Mesenchymal stem cell (in vitro differentiated cells and primary cell): ENCODE measurements at places on chromosomes 3 and 15.

GRCh38 chr3:134366928-134367811 lies 7.1 kb downstream of the AMOTL2 start:
- no peak for DNase-seq

DNA sequence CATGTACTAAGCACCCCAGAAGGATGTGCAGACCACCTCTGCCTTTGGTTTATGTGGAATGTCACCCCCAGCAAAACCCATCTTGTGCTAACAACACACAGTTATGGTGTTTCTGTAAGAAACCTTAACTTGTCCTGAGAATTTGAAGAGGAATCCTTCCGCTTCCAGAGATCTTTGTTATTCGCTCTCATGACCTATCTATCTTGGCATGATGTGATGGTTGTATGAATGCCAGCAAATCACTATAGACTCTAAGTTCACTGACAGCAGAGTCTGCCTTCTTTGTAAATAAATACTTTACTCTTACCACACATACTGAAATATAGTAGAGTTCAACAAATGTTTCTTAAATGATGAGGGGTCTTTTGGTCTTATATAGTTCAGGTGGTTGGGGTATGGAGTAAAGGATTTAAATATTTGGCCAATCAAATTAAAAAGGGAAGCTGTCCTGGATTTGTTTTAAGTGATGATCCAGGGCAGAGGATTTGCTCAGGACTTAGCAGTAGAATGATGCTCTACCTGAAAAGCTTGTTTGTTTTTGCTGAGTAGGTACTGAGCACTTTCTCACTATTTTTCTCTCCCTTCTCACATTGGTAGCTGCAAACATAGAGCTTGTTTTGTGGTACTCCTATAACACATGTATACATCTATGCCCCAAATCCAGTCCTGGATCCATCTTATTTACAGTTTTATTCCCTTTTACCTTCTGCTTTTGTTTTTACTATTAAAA lies 27.9 kb upstream of the RTP1 start:
- DNase-seq = no peak

- no peak for DNase-seq
Measured at GRCh38 chr3:71010726-71011455, 572.6 kb downstream of the FOXP1 start.

DNA sequence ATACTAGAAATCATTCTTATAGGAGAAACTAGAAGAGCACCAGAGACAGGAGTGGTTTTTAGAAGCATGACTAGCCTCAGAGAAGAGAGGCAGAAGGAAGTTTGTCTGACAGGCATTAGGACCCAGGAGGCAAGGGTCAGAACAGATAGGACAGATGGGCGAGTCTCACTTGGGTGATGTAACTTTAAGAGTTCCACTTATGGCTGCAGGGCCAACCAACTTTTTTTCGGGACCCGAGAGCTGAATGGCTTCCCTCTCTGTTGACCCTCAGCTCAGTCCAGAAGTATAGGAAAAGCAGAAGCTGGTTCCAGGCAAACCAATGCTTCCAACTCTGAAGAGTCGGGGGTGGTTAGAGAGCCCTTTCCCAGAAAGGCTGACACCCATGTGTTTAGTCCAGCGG lies 136.6 kb upstream of the SETMAR start:
- no peak for DNase-seq

DNA sequence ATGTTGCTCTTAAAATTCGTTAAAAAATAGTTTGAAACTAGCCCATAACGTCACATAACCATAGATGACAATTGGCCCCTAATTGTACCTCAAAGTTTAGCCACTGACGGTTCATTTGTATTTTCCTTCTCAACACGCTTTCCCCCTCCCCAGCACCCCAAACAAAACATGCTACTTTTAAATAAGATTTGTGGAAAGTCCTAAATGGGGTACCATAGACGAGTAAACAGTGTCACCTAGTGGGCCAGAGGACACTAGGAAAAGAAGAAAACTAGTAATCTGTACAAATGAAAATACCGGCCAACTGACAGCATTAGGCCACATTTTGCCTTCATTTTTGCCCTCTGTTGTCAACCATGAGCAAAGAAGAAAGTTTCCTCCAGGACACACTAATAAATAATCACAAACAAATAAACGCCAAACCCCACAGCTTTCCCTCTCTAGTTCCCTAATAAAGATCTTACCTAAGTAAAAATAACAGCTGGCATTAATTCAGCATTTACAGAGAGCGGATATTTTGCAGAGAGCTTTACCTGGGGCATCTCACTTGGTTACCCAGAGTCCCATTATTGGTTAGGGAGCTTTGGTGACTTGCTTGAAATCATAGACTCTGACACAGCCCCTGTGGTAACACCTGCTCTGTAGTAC lies 175.1 kb upstream of the ATP11B start:
- no peak for DNase-seq
